Activated CD8-positive, alpha-beta T cell treated with anti-CD3 and anti-CD28 coated beads for 36 hours (primary cell): ENCODE measurements at places on chromosomes 4 and X.

DNA sequence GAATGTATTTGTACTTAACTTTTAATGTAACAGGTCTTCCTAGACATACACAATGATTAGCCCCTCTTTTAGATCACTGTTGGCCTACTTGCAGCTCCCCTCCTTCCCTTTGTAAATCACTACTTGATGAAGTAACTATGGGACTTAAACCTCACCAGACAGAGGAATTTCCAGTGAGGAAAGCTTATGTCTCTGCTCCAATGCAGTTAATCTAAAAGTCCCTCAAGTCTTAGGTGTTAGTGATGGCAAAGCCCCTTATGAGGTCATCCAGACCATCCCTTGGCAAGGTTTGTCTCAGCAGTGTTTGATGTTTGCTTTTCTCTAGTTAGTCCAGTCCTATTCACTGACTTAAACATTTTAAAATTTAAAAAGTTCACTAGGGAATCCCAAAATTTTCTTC lies 877.3 kb upstream of the INTU start:
- no peak overlapping the region for H3K4me3 ChIP-seq
- no peak for DNase-seq
- no peaks in the 10 kb centered on the region for H3K36me3 ChIP-seq
- no peaks in the 10 kb centered on the region for H3K27me3 ChIP-seq

- no peak for DNase-seq
- no peak overlapping the region for H3K4me3 ChIP-seq
- no peaks in the 10 kb centered on the region for H3K27me3 ChIP-seq
- H3K4me1 ChIP-seq: no peaks in the 10 kb centered on the region
- H3K36me3 ChIP-seq: no peaks in the 10 kb centered on the region
Measured at GRCh38 chrX:123087326-123087725, 96.8 kb upstream of the GRIA3 start.

- H3K36me3 ChIP-seq: no peaks in the 10 kb centered on the region
- H3K27ac ChIP-seq: no peak overlapping the region
- DNase-seq: no peak
- peaks cover 60% of the 10 kb centered on the region for H3K27me3 ChIP-seq
- H3K4me1 ChIP-seq: peaks cover 5% of the 10 kb centered on the region
Measured at GRCh38 chr4:156970501-156971164, 966 bp downstream of the PDGFC start.

GRCh38 chr4:180169394-180169793 lies 2073.8 kb upstream of the TENM3 start:
- no peaks in the 10 kb centered on the region for H3K4me1 ChIP-seq
- no peaks in the 10 kb centered on the region for H3K36me3 ChIP-seq
- no peak for DNase-seq
- H3K27me3 ChIP-seq: no peaks in the 10 kb centered on the region
- H3K4me3 ChIP-seq: no peak overlapping the region

DNA sequence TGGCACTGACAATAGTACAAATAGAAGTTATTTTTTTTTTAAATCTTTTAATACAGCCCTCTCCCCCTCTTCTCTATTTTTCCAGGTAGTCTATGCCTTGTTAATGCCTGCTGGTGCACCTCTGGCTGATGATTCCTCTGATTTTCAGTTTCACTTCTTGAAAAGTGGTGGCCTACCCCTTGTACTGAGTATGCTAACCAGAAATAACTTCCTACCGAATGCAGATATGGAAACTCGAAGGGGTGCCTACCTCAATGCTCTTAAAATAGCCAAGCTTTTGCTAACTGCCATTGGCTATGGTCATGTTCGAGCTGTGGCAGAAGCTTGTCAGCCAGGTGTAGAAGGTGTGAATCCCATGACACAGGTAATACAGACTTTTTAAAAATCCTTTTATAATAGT lies 99.1 kb downstream of the USP9X start:
- H3K27me3 ChIP-seq: no peaks in the 10 kb centered on the region
- H3K27ac ChIP-seq: no peak overlapping the region
- peaks cover 41% of the 10 kb centered on the region for H3K4me1 ChIP-seq
- H3K4me3 ChIP-seq: no peak overlapping the region
- no peak for DNase-seq

DNA sequence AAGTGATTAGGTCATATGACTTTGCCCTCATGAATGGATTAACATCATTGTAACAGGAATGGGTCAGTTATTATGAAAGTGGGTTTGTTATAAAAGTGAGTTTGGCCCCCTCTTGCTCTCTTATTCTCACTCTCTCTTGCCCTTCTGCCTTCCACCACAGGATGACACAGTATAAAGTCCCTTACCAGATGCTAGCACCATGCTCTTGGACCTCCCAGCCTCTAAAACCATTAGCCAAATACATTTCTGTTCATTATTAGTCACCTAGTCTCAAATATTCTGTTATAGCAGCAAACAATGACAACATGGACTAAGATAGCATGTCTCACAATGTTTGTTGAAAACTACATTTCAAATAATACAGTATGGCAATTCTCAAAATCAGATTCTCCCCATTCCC lies 59.7 kb downstream of the RWDD4 start:
- H3K27me3 ChIP-seq: peaks cover 1% of the 10 kb centered on the region
- no peak overlapping the region for H3K27ac ChIP-seq
- no peaks in the 10 kb centered on the region for H3K36me3 ChIP-seq
- no peaks in the 10 kb centered on the region for H3K4me1 ChIP-seq

DNA sequence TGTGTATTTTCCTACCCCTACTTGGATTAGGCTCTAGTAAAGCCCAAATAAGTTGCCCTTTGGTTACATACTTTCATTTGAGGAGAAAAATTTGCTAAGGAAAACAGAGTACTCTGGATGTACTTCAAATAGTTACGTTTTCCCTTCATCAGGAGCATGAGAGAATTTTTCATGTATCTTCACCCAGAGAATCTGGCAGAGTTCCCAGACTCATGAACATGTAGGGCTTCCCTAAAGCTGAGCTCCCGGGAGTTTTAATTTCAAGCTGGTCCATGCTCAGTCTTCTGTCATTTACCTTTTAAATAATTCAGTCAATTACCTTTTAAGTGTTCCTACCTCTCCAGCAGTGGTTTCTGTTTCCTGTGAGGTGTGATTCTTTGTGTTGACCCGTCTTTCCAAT lies 367.5 kb upstream of the GRID2 start:
- H3K4me3 ChIP-seq: no peak overlapping the region
- H3K36me3 ChIP-seq: no peaks in the 10 kb centered on the region
- no peak overlapping the region for H3K27ac ChIP-seq
- no peak for DNase-seq

- DNase-seq: no peak
- no peak overlapping the region for H3K27ac ChIP-seq
- no peak overlapping the region for H3K4me3 ChIP-seq
- H3K4me1 ChIP-seq: peaks cover 4% of the 10 kb centered on the region
- no peaks in the 10 kb centered on the region for H3K36me3 ChIP-seq
- H3K27me3 ChIP-seq: no peaks in the 10 kb centered on the region
Measured at GRCh38 chrX:23937100-23937499, 29.3 kb downstream of the CXorf58 start.

GRCh38 chrX:78330068-78330467 lies 2.7 kb upstream of the CYSLTR1 start:
- H3K27me3 ChIP-seq: no peaks in the 10 kb centered on the region
- H3K27ac ChIP-seq: peak overlapping the region; percentile 69
- H3K36me3 ChIP-seq: no peaks in the 10 kb centered on the region
- peaks cover 56% of the 10 kb centered on the region for H3K4me1 ChIP-seq

DNA sequence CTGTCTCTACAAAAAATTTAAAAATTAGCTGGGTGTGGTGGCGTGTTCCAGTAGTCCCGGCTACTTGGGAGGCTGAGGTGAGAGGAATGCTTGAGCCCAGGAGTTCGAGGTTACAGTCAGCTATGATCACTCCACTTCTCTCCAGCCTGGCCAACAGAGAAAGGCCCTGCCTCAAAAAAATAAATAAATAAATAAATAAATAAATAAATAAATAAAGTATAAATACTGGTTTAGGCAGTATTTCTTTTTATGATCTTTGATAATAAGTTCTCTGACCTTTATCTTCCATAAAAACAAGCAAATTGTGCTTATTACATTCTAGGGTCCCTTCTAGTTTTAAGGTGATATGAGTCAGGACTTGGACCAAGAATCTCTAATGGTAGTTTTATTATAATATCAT lies 320.3 kb downstream of the PCDH19 start:
- no peak overlapping the region for H3K4me3 ChIP-seq
- H3K27me3 ChIP-seq: no peaks in the 10 kb centered on the region
- no peak for DNase-seq
- no peak overlapping the region for H3K27ac ChIP-seq
- no peaks in the 10 kb centered on the region for H3K36me3 ChIP-seq
- no peaks in the 10 kb centered on the region for H3K4me1 ChIP-seq

GRCh38 chr4:75343333-75343732 lies 170.9 kb downstream of the RCHY1 start:
- no peaks in the 10 kb centered on the region for H3K36me3 ChIP-seq
- H3K27me3 ChIP-seq: no peaks in the 10 kb centered on the region
- H3K27ac ChIP-seq: no peak overlapping the region
- no peaks in the 10 kb centered on the region for H3K4me1 ChIP-seq
- DNase-seq: no peak
- H3K4me3 ChIP-seq: no peak overlapping the region

GRCh38 chrX:28042260-28042659 lies 61.0 kb upstream of the DCAF8L1 start:
- H3K4me1 ChIP-seq: no peaks in the 10 kb centered on the region
- DNase-seq: no peak
- no peaks in the 10 kb centered on the region for H3K27me3 ChIP-seq
- H3K4me3 ChIP-seq: no peak overlapping the region
- H3K36me3 ChIP-seq: no peaks in the 10 kb centered on the region
- no peak overlapping the region for H3K27ac ChIP-seq

GRCh38 chr4:185846505-185847150 lies 34.6 kb upstream of the SORBS2 start:
- no peak for DNase-seq
- H3K4me1 ChIP-seq: no peaks in the 10 kb centered on the region
- H3K36me3 ChIP-seq: no peaks in the 10 kb centered on the region
- H3K27me3 ChIP-seq: peaks cover 1% of the 10 kb centered on the region
- no peak overlapping the region for H3K27ac ChIP-seq

GRCh38 chrX:13597874-13598273 lies 28.5 kb downstream of the EGFL6 start:
- H3K36me3 ChIP-seq: no peaks in the 10 kb centered on the region
- H3K4me1 ChIP-seq: no peaks in the 10 kb centered on the region
- no peak overlapping the region for H3K27ac ChIP-seq
- H3K27me3 ChIP-seq: peaks cover 4% of the 10 kb centered on the region
- H3K4me3 ChIP-seq: no peak overlapping the region

- no peaks in the 10 kb centered on the region for H3K4me1 ChIP-seq
- no peaks in the 10 kb centered on the region for H3K27me3 ChIP-seq
- no peak overlapping the region for H3K4me3 ChIP-seq
- H3K36me3 ChIP-seq: no peaks in the 10 kb centered on the region
Measured at GRCh38 chr4:171876636-171877035, 63.4 kb downstream of the GALNTL6 start.

DNA sequence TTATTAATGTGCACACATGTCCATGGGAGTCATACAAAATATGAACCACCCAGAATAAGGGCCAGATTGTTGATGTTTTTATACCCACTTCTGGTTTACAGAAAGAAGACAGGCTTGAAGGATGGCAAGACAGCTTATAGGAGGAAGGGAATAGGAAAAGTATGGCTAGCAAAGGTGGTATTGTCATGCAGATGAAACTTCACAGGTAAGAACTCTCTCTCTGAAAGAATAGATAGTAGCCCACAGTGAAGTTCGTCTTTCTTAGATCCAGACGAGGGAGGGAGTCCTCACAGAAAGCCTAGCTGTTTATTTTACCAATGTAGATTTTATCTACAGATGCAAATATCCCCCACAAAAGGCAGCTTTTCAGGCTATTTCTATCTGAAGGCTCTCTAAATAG lies 43.7 kb upstream of the SPIN4 start:
- no peaks in the 10 kb centered on the region for H3K36me3 ChIP-seq
- no peak overlapping the region for H3K4me3 ChIP-seq
- no peak overlapping the region for H3K27ac ChIP-seq
- DNase-seq: no peak
- no peaks in the 10 kb centered on the region for H3K27me3 ChIP-seq

- no peak overlapping the region for H3K4me3 ChIP-seq
- H3K4me1 ChIP-seq: peaks cover 22% of the 10 kb centered on the region
- no peak for DNase-seq
- H3K27ac ChIP-seq: no peak overlapping the region
- no peaks in the 10 kb centered on the region for H3K27me3 ChIP-seq
Measured at GRCh38 chr4:152805071-152805650, 25.4 kb downstream of the ARFIP1 start.

- DNase-seq: no peak
- no peaks in the 10 kb centered on the region for H3K4me1 ChIP-seq
- no peak overlapping the region for H3K4me3 ChIP-seq
- no peak overlapping the region for H3K27ac ChIP-seq
- H3K36me3 ChIP-seq: no peaks in the 10 kb centered on the region
Measured at GRCh38 chr4:41143311-41144039, 70.9 kb downstream of the APBB2 start.

DNA sequence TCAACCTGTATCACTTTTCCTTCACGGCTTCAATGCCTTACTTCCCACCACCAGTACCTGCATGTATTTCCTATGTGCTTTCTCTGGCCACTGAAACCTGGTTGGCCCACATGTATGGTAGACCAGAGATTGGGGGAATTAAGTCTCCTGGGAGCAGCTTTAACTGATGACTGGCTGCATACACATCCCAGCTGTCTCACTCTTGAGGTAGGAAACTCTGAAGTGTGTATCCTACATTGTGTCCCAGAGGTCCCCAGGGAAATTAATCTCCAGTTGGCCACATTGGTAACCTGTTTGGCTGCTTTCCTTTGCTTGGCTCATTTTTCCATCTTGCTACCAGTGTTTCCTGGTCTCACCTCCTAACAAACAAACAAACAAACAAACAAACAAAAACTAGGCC lies 124.4 kb downstream of the ZNF827 start:
- no peak overlapping the region for H3K4me3 ChIP-seq
- peaks cover 85% of the 10 kb centered on the region for H3K36me3 ChIP-seq
- H3K27ac ChIP-seq: peak overlapping the region; percentile 83
- H3K27me3 ChIP-seq: no peaks in the 10 kb centered on the region
- DNase-seq: no peak

DNA sequence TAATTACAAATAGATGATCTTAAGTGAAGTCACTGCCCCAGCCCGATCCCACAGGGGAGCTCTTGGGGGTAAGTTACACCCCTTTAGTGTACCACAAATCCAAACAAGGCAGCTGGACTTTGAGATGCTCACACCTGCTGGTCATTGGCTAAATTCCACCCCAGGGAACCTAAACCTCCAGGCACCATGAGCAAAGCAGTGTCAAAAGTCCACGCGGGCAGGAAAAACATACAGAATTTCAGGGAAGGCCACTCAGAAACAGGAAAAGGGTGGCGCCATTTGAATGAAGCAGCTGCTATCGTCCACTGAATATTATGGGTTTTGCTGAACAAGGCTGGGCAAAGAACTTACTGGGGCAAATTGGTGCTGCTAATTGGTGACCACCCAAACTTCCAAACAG lies 30.9 kb downstream of the SUPT20HL1 start:
- H3K36me3 ChIP-seq: no peaks in the 10 kb centered on the region
- no peak for DNase-seq
- peaks cover 2% of the 10 kb centered on the region for H3K4me1 ChIP-seq
- H3K27ac ChIP-seq: no peak overlapping the region
- no peak overlapping the region for H3K4me3 ChIP-seq
